Putamen (tissue), 1 donor: ENCODE measurements at places on chromosomes 1 and 21.

GRCh38 chr1:55300975-55301374, 85.8 kb upstream of the USP24 start:
- no peak for DNase-seq

- DNase-seq = peak; percentile 70
Observed at GRCh38 chr1:116168277-116169032, 57.3 kb downstream of the MAB21L3 start.

DNA sequence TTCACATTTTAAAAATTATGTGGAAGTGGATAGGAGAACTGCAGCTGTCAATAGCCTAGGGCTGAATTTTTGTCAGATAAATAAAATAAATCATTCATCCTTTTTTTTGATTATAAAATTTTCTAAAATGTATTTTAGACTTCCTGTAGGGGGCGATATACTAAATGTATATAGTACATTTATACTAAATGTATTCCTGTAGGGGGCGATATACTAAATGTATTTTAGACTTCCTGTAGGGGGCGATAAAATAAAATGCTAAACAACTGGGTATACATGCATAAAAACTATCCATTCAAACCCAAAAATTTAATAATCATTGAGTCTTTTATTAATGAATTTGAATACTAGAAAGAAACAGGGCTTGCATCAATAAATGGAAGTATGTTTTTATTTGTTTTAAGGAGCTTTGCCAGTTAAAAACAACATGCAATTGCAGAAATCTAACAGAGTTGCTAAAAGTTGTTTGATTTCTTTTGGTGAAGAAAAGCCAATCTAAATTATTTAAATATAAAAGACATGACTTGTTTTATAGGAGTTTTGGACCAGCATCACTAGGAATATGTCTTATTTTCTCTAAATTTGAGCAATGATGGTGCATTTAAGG, 31.4 kb downstream of the CLCA1 start:
- DNase-seq = no peak

- DNase-seq = no peak
Observed at GRCh38 chr1:109773900-109774485, 10.3 kb upstream of the EPS8L3 start.

- DNase-seq = no peak
Observed at GRCh38 chr1:240998441-240999015, 358.5 kb downstream of the RGS7 start.

DNA sequence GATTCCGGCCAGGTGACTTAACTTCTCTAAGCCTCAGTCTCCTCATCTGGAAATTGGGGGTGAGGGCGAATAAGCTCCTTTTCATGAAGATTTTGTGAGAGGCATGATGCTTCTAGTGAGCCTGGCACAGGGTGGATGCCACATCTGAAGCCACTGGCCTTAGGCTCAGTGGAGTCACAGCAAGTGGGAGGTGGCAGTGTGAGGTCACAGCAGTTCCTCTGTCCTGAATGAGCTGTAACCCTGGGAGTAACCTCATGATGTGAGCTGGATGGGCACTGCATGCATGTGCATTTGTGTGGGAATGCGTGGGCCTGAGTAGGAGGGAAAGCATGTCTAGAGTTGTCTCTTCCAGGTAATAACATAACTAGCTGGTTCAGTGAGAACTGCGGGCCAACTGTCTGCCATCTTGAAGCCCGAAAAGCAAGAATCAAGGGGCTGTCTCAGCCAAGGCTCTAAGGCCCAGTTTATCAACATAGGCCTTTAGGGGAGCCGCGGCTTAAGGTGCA, 27.0 kb upstream of the HTR1D start:
- DNase-seq = no peak

- DNase-seq = no peak
Observed at GRCh38 chr1:101238031-101238628, 1.3 kb downstream of the S1PR1 start.

DNA sequence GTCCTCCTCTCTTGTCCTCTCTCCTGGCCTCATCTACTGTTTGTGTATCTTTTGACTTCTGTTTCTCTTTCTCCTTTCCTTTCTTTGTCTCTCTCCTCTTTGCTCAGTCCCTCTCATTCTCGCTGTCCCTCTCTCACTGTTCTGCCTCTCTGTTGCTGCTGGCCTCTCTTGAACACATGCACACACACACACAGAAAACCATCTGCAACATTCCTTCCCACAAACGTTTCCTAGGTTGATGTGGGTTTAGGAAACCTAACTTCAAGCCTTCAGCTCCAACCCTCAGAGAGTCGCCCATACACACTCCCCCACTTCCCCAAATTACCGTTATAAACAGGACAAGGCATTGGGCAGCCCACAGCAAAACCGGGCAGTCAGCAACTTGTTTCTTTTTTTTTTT, 10.9 kb upstream of the SSBP3 start:
- DNase-seq = no peak
